ENCODE measurements at places on chromosomes 7 and 10. TPM values are rescaled to one million over a fixed set of nuclear protein-coding genes. Genes with fewer than 3 reads are reported as not detected.
A peak's percentile ranks its signal among the peaks of the same experiment; 100 is the strongest.

DNA sequence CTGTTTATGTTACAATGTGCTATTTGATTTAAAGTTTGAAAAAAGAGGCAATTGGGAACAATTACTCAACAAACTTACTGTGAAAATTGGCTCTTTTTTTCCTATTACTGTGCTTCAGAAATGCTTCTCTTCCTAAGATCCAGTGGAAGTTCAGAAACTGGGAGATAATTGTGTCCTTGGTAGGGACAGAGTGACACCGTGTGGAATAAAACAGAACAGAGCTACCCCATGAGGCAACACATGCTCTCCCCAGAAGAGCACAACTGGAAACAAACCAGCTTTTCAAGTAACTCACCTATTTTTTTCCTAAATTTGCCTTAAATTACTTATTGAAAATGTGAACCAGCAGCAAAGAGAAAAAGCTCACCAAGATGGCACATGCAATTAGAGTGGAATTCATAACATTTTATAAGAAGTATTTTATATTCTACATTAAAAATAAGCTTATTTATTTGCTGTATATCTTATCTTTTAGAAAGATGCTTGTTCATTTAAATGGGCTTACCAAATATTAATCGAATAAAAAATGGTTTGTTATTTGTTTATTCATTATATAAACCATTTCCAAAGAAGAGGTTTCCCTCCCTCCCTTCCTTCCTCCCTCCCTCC lies 346.1 kb upstream of the ANKRD30A start:
- peak; percentile 36 for DNase-seq
- H3K36me3 ChIP-seq, result no peaks in the 10 kb centered on the region
- no peaks in the 10 kb centered on the region for H3K4me1 ChIP-seq
- no peak overlapping the region for H3K27ac ChIP-seq
- H3K27me3 ChIP-seq, result no peaks in the 10 kb centered on the region

- DNase-seq, result no peak
- no peaks in the 10 kb centered on the region for H3K4me1 ChIP-seq
- H3K4me3 ChIP-seq, result no peak overlapping the region
- H3K27me3 ChIP-seq, result no peaks in the 10 kb centered on the region
- no peak overlapping the region for H3K27ac ChIP-seq
These were observed 6.5 kb upstream of the PODXL start for GRCh38 chr7:131562941-131563340.

- DNase-seq, result no peak
- peaks cover 49% of the 10 kb centered on the region for H3K4me1 ChIP-seq
- H3K27ac ChIP-seq, result no peak overlapping the region
- no peaks in the 10 kb centered on the region for H3K27me3 ChIP-seq
- peaks cover 16% of the 10 kb centered on the region for H3K36me3 ChIP-seq
These were observed 11.7 kb upstream of the GPAM start for GRCh38 chr10:112195224-112195623.

Gene SPOCK2
- 0.36 TPM for polyA plus RNA-seq

DNA sequence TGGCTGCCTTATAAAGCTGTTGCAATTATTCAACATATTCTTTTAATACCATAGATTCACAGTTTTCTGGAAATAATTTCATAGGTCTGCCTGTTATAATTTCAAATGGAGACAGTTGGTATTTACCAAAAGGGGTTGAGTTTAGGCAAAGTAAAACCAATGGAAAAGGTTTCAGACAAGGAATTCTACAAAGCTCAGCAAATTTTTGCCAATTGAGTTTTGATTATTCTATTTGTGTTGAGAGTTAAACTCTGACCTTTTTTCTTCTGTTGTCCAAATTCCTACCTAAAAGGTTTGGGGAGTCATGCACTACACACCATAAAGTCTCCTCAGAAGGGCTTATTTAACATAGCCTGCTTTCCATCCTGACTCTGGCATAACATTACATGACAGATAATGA lies 38.5 kb upstream of the ABCA13 start:
- no peak for DNase-seq
- no peaks in the 10 kb centered on the region for H3K36me3 ChIP-seq
- H3K4me1 ChIP-seq, result no peaks in the 10 kb centered on the region
- no peak overlapping the region for H3K27ac ChIP-seq
- H3K27me3 ChIP-seq, result no peaks in the 10 kb centered on the region

- H3K36me3 ChIP-seq, result no peaks in the 10 kb centered on the region
- DNase-seq, result peak; percentile 62
- H3K4me1 ChIP-seq, result peaks cover 11% of the 10 kb centered on the region
- H3K27ac ChIP-seq, result peak overlapping the region; percentile 95
- peak overlapping the region; percentile 75 for H3K4me3 ChIP-seq
These were observed 42.4 kb upstream of the FAM20C start for GRCh38 chr7:149791-150636.

- no peaks in the 10 kb centered on the region for H3K27me3 ChIP-seq
- no peaks in the 10 kb centered on the region for H3K36me3 ChIP-seq
- DNase-seq, result no peak
- H3K27ac ChIP-seq, result no peak overlapping the region
- no peaks in the 10 kb centered on the region for H3K4me1 ChIP-seq
- no peak overlapping the region for H3K4me3 ChIP-seq
These were observed 561.7 kb downstream of the PTPRN2 start for GRCh38 chr7:158025686-158026600.

DNA sequence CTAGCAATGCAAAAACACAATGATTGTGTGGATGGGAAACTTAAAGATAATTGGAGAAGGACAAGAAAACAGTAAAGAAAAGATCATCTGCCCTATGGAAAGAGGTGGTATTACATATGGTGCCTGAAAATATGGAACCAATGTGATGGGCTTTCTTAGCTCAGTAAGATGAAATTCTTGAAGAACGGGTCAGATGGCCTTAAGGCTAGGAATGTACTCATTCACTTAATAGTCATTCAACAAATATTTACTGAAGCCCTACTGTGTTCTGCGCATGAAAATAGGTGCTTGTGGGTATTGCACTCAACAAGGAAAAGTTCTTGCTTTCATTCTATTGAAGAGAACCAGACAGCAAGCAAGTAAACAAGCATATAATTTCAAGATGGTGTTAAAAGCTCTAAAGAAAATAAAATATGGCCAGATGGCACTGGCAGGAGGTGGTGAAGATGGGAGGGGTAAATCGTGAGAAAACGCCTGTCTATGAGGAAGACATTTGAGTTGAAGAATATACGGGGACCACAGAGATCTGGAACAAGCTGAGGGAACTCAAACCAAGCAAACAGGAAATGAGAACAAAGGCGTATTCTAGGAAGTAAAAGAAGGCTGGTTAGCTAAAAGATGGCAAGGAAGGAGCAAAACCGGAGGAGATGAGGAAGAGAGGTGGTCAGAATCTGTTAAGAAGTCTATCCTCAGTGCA lies 179.7 kb downstream of the ANK3 start:
- no peaks in the 10 kb centered on the region for H3K36me3 ChIP-seq
- no peak overlapping the region for H3K4me3 ChIP-seq
- no peak for DNase-seq
- no peaks in the 10 kb centered on the region for H3K27me3 ChIP-seq

DNA sequence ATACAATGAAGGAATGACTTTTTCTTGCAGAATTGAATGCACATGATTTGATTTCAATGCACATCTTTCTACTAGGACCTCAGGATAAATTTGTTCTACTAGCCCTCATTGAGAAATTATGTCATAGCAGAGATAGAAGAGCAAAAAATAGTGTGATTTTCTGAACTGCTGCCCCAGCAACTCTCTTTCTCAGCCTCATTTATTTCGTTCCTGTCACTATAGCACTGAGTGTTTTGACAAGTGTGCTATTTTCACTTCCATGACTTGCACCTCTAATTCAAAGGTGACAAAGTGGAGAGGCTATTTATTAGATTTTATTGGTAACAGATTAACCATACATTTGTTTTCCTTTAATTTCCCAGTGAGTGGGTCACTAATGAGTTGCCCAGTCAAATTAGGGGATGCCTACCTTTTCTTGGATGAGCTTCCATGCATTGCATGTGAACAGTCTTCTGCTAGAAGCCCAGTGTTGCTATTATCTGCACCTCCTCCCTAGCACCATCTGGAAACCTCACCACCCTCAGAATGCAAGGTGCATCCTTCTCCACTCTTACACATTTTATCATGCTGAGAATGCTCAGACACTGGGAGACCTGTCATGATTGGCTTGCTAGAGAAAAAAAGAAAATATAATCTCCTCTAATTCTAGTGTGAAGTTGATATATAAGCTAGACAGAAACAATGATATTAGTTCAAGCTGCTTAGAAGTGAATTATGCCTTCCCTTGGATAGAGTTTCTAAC lies 119.6 kb upstream of the CTTNBP2 start:
- H3K4me3 ChIP-seq, result no peak overlapping the region
- no peaks in the 10 kb centered on the region for H3K4me1 ChIP-seq
- H3K27ac ChIP-seq, result no peak overlapping the region
- no peaks in the 10 kb centered on the region for H3K27me3 ChIP-seq

Gene CEP55
- 0.82 TPM for polyA plus RNA-seq

Gene ACHE
- 0.15 TPM for polyA plus RNA-seq

Gene TUBB8
- not detected for polyA plus RNA-seq

- H3K4me3 ChIP-seq, result no peak overlapping the region
- no peak for DNase-seq
- no peaks in the 10 kb centered on the region for H3K36me3 ChIP-seq
- H3K27ac ChIP-seq, result no peak overlapping the region
These were observed 60.9 kb downstream of the SLC35B4 start for GRCh38 chr7:134255814-134256213.

DNA sequence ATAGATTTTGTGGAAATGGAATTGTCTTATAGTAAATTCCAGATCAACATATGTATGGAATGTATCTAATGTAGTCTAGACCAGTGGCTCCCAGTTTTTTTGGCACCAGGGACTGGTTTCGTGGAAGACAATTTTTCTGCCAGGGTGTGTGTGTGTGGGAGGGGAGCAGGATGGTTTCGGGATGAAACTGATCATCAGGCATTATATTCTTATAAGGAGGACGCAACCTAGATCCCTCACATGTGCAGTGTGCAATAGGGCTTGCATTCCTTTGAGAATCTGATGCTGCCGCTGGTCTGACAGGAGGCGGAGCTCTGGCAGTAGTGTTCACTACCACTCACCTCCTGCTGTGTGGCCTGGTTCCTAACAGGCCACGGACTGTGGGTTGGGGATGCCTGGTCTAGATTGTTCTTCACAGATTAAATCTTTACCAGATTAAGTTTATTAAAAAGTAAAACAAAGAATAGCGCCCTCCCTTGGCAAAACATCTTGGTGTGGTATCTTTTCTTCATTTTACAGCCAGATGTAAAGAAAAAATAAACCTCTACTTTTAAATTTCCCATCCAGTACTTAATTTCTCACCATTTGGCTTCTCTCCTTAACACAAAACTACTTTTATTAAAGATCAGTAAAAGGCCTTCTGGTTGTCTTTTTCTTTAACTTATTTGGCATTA lies 48.4 kb downstream of the SEPTIN7 start:
- H3K4me1 ChIP-seq, result no peaks in the 10 kb centered on the region
- no peaks in the 10 kb centered on the region for H3K36me3 ChIP-seq
- H3K27me3 ChIP-seq, result no peaks in the 10 kb centered on the region
- H3K4me3 ChIP-seq, result no peak overlapping the region

Gene OR9A2
- not detected for polyA plus RNA-seq

- H3K27me3 ChIP-seq, result no peaks in the 10 kb centered on the region
- H3K36me3 ChIP-seq, result no peaks in the 10 kb centered on the region
- peaks cover 5% of the 10 kb centered on the region for H3K4me1 ChIP-seq
- no peak for DNase-seq
- H3K4me3 ChIP-seq, result no peak overlapping the region
These were observed 38.1 kb upstream of the XPNPEP1 start for GRCh38 chr10:109961174-109962001.

GRCh38 chr7:21071561-21072501 lies 285.1 kb upstream of the SP8 start:
- no peak for DNase-seq
- no peaks in the 10 kb centered on the region for H3K4me1 ChIP-seq
- H3K27ac ChIP-seq, result no peak overlapping the region
- H3K27me3 ChIP-seq, result no peaks in the 10 kb centered on the region
- H3K4me3 ChIP-seq, result no peak overlapping the region

DNA sequence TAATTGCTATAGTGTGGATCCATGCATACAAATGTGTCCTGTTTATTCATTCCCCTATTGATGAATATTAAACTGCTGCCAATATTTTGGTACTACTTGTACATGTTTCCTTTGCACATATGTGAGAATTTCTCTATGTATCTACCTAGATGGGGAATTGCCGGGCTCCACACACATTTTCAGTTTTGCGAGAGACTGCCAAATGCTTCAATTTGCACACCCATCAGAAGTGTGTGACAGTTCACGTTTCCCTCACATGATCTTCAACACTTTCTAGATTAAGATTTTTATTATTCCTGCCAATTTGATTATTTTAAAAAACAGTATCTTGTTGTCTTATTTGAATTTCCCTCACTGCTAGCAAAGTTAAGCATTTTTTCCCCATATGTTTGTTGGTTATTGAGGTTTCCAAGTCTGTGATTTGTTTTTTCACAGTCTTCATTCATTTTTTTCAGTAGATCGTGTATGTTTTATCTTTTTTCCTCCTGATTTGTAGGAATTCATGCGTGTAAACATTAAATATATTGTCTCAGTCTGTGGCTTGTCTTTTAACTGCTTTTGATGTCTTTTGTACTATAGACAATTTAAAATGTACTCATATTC lies 2.4 kb upstream of the KLF14 start:
- peaks cover 5% of the 10 kb centered on the region for H3K4me1 ChIP-seq
- no peaks in the 10 kb centered on the region for H3K36me3 ChIP-seq
- no peak overlapping the region for H3K27ac ChIP-seq
- H3K27me3 ChIP-seq, result no peaks in the 10 kb centered on the region
- DNase-seq, result no peak

- H3K27ac ChIP-seq, result no peak overlapping the region
- DNase-seq, result no peak
- no peaks in the 10 kb centered on the region for H3K36me3 ChIP-seq
- no peak overlapping the region for H3K4me3 ChIP-seq
- H3K27me3 ChIP-seq, result no peaks in the 10 kb centered on the region
- no peaks in the 10 kb centered on the region for H3K4me1 ChIP-seq
These were observed 290.7 kb downstream of the KLF6 start for GRCh38 chr10:3494131-3494837.

- no peak for DNase-seq
- no peaks in the 10 kb centered on the region for H3K27me3 ChIP-seq
- H3K36me3 ChIP-seq, result no peaks in the 10 kb centered on the region
These were observed 111.5 kb downstream of the PLXNA4 start for GRCh38 chr7:132464740-132465139.

- no peaks in the 10 kb centered on the region for H3K36me3 ChIP-seq
- no peaks in the 10 kb centered on the region for H3K27me3 ChIP-seq
These were observed 1.5 kb downstream of the USP54 start for GRCh38 chr10:73589563-73590126.

Data from liver (tissue), 10 donors.